ENCODE measurements at places on chromosomes 1 and 21.

DNA sequence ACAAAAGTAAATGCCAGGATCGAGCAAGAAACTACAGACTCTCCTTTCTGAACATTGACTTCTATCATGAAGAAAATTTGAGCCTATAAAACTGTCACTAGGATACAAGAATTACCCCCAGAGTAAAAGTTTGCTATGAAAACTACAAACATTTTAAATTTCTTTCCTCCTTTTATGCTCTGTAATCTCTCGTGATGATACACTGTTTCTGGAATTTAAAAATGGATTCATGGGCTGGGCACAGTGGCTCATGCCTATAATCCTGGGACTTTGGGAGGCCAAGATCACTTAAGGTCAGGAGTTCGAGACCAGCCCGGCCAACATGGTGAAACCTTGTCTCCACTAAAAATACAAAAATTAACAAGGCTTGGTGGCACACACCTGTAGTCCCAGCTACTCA is 181.3 kb downstream of the ZNF281 start:
- DNase-seq, result no peak

GRCh38 chr1:41545996-41546832 is 61.7 kb upstream of the EDN2 start:
- no peak for DNase-seq

GRCh38 chr1:43277116-43277876 is 7.5 kb downstream of the TMEM125 start:
- no peak for DNase-seq

DNA sequence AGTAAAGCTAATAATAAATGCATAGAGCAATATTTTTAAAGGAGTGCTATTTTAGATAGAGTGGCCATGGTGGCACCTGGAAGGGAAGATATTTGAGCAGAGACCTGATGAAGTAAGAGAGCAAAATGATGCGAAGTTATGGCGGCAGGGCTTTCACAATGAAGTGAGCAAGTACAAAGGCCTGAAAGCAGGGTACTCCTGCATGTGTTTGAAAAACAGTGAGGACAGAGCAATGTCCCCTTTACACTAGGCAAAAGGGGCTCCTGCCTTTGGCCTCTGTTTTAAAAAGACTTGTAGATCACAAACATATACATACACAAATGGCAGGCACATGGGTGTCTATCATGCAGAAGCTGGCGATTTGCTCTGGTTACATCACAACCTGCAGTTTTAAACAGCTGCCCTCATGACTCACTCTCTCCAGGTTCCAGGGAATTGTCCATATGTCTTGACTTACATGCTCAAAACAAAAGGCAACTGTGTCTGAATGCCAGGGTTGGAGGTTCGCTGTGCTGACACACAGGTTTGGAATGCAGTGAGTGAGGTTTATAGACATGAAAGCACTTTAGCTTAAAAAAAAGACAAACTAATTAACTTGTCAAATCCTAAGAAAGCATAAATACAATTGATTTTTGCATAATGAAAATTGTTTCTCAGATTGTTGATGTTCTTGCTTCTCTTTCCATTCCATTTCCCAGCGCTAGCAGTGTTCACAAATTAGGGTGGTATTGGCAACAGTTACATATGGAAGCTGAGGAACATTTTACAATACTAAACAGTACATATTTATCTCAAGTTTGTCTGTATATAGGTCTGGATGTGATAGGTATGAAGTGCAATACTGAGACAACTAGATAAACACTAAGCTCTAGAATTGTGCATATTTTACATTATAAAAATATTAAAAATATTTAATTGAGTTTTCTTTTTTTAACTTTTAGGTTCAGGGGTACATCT is 313.9 kb downstream of the BARHL2 start:
- no peak for DNase-seq

DNA sequence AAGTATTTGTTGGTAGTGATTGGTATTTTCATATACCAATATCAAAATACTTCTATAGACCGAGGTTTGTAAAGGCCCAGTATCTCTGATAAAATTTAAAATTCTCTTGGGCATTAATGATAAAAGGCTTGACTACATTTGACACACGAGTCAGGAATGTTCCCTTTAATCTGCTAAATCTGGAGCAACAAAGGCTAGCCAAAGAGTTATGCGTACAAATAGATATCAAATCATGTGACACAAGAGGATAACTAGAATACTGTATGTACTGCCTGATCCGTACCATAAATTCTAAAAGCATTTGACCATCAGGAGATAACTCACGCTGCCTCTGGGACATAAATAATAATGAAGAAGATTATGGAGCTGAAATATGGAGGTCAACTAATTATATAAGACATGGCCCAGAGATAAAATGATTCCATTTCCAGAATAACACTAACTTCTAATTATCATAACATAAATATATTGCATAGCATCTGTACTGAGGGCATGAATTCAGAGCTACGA is 64.2 kb upstream of the SH3GLB1 start:
- DNase-seq, result no peak

GRCh38 chr1:228037401-228038386 is 30.9 kb downstream of the WNT3A start:
- peak; percentile 36 for DNase-seq

- peak; percentile 64 for DNase-seq
Measured at GRCh38 chr1:51564124-51564523, 45.1 kb upstream of the EPS15 start.

- peak; percentile 63 for DNase-seq
Measured at GRCh38 chr1:101520302-101520701, 283.5 kb downstream of the S1PR1 start.

Data from GM12865 (cell line).